ENCODE measurements at places on chromosomes 11 and 22.

DNA sequence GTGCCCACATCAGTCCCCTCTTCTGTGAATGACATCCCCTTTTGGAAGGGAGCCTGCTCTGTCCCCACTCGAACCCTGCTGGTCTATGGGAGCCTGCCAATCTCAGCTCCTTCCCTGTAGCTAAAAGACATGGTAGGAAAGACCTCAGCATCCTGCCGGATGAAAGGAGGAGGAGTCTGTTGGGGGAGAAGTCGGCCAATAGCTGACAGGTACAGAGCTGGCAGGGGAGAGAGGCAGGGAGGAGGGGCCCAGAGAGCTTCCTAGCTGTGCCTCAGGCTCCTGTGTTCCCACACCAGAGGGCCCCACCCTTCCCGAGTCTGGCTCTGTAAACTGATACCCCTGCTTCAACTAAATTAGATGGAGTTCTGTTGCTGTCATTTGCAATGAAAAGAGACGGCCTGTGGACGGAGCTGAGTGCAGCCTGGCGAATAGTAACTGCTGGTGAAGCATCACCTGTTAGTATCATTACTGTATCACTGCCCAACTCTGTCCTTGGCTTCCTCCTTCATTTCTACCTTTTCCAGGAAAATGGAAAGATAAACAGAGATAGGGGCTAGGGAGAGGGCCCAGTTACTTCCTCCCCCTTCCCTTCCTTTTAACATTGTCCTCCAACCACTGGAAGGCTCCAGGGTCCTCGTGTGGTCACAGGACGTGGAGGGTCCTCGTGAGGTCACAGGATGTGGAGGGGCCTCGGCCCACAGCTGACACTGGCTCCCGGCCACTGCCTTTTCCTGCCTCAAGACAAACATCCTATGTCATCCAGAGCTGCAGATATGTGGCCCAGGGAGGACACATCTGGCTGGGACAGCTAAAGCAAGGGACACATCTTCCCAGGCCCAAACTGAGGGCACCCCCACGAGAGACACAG lies 15.1 kb downstream of the FXYD6 start:
- peak; percentile 33 for DNase-seq

- no peak for DNase-seq
Measured at GRCh38 chr11:119538753-119539152, 115.8 kb upstream of the THY1 start.

DNA sequence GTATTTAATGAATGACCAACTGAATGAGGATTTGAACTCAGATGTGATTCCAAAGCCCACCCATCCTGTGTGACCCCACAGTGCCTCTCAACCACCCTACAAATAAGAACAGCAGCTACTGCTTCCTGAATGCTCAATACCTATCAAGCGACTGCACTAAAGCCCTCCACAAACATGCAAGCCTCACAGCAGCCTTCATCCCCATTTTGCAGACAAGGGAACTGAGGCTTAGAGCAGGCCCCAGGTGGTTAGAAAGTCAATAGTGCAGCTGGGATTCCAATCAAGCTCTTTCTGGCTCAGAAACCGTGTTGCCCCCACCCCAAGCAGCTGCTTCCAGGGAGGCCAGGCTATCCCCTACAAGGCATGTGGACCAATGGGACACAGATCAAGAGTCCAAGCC lies 57.2 kb downstream of the SMCO4 start:
- DNase-seq, result no peak

DNA sequence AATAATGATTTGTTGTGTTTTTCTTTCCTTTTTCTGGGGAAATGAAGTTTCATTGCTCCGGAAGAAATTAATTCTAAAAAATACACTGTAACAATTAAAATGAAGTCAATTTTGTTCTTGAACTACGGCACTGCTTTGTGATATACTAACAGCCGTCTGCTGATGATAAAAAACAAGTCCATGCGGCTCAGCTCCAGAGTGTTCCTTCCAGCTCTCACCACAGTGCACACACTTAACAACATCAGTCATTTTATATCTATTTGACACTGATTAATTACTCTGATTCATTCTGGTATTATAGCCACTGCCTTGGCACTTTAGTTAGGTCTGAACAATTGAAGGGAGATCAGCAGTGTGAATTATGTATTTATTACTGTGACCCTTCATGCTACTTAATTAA lies 97.4 kb upstream of the SLC6A5 start:
- DNase-seq, result no peak

GRCh38 chr11:468493-468892 lies 18.4 kb downstream of the PTDSS2 start:
- no peak for DNase-seq

DNA sequence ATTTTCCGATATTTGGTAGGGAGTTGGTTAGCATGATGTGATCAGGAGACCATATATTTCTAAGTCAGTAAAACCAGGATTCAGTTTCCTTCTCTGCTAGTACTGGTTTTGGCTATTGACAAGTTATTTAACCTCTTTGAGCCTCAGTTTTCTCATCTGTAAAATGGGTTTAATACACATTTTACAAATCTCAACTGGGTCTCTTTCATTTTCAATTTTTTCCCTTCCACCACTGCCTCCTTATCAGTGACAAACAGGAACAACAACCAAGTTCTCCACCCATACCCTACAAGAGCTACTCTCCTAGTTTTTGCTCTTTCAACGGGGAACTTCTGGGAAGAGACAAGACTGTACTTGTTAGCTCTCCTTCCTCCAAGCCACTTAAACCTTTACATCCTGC lies 6.2 kb upstream of the APLP2 start:
- DNase-seq, result no peak

GRCh38 chr11:28228196-28228895 lies 120.2 kb downstream of the METTL15 start:
- peak; percentile 4 for DNase-seq

GRCh38 chr22:29377979-29378378 lies 10.4 kb downstream of the AP1B1 start:
- DNase-seq, result no peak

DNA sequence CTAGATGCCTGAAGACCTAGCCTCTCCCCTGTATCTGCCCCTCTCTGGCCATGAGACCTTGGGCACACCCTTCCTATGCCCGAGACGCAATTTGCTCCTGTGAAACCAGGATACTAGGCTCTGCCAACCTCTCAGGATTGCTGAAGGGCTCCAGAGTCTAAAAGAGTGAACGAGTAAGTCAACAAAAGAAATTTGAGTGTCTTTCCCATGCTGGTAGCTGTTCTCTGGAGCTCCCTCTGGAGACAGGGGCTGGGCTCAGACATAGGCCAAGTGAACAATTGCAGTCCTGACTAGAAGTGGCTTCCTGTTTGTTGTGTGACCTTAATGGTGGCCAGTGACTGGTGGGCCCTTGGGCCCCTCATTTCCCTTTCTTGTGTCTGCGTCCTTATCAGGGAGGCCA lies 189.0 kb upstream of the NARS2 start:
- no peak for DNase-seq

- no peak for DNase-seq
Measured at GRCh38 chr11:1906181-1906580, 13.3 kb upstream of the TNNT3 start.

DNA sequence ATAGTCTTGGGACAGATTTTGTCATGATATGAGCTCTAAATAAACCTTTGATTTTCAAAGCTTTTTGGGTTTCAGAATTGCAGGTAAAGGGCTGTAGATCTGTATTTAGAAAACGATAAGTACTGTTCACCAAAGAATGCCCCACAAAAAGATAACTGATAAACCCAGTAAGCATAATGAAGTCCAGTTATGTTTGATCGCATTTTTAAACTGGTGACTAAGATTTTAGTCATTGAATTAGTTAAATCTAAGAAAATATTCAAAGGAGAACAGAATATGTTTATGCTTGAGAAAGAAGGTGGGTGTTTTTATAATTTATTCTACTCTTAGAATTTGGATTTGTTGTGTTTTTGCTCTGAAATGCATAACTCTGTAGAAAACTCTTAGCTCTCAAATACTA lies 11.6 kb downstream of the DEPDC7 start:
- no peak for DNase-seq

GRCh38 chr11:67416416-67417335 lies 1.2 kb downstream of the CARNS1 start:
- DNase-seq, result no peak

- no peak for DNase-seq
Measured at GRCh38 chr22:28962042-28962554, 78.7 kb downstream of the ZNRF3 start.

- no peak for DNase-seq
Measured at GRCh38 chr11:15653191-15653710, 538.5 kb downstream of the INSC start.

DNA sequence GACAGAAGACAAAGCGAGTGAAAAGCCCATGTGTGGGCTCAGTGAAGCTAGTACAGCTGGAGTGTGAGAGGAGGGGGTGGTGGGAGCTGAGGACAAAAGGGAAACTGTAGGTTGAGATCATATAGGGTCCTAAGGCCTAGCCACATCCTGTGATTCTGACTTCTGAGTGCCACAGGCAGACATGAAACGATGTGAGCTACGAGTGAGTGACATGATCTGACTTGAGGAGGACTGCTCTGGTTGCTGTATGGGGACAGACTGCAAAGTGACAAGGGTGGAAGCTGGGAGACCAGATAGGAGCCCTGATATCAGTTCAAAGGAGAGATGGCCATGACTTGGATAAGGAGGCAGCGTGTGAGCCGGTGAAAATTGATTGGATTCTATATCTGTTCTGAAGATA lies 85.4 kb downstream of the MICAL2 start:
- DNase-seq, result no peak

DNA sequence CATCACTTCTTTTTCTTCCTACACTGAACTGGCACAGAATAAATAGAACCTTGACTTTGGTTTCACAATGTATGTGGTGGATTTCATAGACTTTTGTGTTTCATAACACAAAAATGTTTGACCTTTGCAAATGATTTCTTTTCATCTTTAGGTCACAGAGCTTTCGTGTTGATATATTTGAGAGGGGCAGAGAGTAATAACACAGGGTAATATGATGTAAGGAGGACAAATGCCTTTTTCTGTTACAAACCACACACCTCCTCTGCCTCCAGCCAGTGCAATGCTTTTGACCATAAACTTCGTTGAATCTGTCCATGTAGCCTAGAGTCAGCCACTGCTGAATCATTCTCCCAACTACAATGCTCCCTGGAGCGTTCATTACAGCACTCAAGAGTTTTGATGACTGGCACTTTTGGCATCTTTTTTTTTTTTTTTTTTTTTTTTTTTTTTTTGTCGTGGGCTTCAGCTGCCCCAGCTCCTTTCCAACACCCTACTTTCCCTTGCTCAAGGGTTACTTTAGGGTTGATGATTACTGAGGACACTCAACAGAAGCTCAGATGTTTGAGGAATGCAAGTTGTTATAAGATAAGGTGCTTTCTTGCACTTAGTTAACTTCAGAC lies 11.4 kb upstream of the CAT start:
- peak; percentile 45 for DNase-seq

DNA sequence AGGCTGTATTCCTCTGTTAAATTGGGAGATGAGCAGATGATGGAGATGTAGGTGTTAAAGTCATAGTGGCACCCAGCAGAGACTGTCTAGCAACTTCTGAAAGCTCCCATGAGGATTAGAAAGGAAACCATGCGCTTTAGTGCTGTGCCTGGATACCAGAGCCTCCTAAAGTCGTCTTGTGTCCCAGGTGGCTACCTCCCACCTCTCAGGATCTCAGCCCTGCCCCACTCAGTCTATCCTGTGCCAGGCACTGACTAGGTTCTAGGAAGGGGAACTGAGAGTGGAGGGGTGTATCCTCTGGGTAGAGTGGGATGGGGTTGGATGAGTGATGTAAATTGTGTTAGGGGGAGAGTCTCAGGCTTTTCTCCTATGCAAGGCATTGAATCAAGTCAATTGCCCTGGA lies 60.2 kb downstream of the KIAA1671 start:
- DNase-seq, result no peak

- DNase-seq, result no peak
Measured at GRCh38 chr11:27246925-27247324, 116.1 kb downstream of the CCDC34 start.

GRCh38 chr11:80722629-80723028 lies 1281.8 kb upstream of the TENM4 start:
- DNase-seq, result no peak

DNA sequence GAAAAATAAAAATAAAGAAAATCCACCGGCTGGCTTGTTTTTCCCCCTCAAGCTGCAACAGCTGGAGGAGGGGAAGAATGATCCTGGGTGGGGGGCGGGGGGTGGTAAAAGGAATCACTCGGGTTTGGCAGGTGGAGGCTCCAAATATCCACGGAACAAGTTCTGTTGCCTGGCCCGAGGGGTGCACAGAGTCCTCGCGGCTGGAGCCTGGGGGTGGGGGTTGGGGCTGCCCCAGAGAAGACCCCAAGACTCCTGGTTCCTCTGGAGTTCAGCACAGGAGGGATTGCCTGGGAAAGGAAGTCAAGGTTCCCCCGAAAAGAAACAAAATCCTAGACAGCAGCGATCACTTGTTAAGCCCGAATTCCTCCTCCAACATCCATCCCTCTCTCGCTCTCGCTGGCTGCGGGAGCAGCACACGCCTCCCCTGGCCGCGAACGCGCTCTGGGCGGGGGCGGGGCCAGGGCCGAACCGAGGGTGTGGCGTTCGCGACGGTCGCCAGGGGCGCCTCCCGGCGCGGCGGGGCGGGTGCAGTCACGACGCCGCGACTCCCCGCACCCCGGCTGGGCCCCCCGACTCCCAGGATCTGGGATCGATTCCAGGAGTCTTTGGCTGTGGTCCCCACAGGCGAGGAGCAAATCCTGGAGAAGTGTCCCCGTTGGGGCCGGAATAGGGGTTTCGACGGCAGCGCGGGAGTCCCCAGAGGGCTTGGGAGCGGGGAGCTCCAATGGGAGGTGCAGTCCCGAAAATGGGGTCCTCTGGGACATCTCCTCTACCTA lies at the start of gene KCNA4:
Gene KCNA4, minus strand, starts transcription at position 443 of the 776 bp plus-strand sequence. CDS start 4,352 bp downstream, outside the sequence.
- DNase-seq, result no peak

DNA sequence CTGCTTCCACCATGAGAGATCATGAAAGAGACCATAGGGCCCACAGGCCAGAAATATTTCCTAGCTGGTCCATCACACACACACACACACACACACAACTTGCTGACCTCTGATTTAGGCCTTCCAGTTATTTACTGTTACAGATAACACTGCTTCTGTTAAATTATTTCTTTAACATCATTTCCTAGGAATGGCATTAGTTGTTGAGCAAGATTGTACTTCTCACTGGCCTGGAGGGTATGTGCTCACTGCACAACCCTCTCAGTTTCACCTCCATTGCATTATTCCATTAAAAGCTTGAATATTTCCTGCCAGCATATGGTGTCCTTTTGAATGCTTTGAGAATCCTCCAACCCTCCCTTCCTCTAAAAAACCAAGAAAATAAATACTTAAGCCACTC lies 104.4 kb downstream of the MICAL2 start:
- no peak for DNase-seq

DNA sequence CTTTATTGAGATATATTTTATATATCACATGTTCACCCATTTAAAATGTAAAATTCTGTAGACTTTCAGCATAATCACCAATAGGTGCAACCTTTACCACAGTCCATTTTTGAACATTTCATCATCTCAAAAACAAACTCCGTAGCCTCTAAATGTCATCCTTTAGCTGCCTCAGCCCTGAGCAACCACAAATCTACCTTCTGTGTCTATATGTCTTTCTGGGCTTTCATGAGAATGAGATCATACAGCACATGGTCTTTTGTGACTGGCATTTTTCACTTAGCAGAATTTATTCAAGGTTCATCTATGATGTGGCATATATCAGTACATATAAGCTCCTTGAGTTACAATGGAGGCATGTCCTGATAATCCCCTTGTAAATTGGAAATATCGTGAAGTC lies 320.5 kb downstream of the ETS1 start:
- DNase-seq, result no peak

- DNase-seq, result no peak
Measured at GRCh38 chr11:72805216-72805615, 9.0 kb upstream of the ATG16L2 start.
